PC-9 (cell line): ENCODE measurements at places on chromosomes 5 and 9. TPM values are rescaled to one million over a fixed set of nuclear protein-coding genes. Genes with fewer than 3 reads are reported as not detected.

- DNase-seq, result no peak
- no peak overlapping the region for H3K4me3 ChIP-seq
- H3K4me1 ChIP-seq, result no peaks in the 10 kb centered on the region
- H3K27ac ChIP-seq, result no peak overlapping the region
These were observed 24.9 kb downstream of the BTNL9 start for GRCh38 chr5:181064987-181065386.

DNA sequence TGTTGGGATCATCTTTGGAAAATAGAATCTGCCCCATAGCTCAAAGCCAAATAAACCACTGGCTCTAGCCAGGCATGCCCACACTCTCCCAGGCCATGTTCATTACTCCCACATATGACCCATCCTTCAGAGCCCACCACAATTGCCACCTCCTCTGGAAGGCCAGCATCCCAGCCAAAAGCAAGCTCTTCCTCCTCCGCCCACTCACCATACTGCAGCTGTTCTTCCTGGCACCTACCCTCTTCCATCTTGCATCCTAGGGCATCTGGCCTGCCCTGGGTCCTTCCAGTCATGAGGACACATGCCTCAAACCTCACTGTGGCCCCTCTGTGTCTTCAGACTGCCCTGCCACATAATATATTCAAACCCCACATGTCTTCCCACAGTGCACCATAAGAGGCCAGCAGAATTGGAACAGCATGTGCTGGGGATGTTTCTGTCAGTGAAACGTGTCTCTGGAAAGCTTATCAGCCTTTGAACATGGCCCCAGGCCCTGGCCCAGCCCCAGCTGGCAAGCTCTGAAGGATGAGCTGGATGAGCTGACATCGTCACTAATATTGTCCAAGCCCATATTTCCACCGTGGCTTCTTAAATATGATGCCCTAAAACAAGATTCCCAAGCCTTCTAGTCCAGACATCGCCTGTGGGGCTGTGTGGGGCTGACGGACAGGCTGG is 230.8 kb downstream of the AGTPBP1 start:
- H3K4me1 ChIP-seq, result no peaks in the 10 kb centered on the region
- no peaks in the 10 kb centered on the region for H3K36me3 ChIP-seq
- no peak overlapping the region for H3K27ac ChIP-seq

DNA sequence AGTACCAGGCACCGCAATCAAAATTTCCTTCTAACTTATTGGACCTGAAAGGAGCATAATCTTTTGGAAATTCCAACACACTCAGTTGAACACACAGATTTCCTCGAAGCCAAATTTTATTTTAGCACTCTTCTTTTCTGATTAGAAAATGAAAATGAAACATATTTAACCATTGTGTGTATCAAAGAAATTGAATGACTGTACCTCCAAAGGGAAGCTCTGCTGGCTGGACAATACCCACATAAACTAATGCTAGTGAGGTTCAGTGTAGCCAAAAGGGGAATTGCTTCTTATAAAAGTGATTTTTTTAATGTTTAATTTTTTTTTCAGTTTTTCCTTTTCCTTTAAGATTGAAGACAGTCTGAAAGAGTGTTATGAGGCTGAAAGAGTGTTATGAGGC is 239.6 kb upstream of the NREP start:
- no peaks in the 10 kb centered on the region for H3K36me3 ChIP-seq
- H3K27ac ChIP-seq, result no peak overlapping the region
- H3K27me3 ChIP-seq, result no peaks in the 10 kb centered on the region
- no peak for DNase-seq
- no peaks in the 10 kb centered on the region for H3K4me1 ChIP-seq

DNA sequence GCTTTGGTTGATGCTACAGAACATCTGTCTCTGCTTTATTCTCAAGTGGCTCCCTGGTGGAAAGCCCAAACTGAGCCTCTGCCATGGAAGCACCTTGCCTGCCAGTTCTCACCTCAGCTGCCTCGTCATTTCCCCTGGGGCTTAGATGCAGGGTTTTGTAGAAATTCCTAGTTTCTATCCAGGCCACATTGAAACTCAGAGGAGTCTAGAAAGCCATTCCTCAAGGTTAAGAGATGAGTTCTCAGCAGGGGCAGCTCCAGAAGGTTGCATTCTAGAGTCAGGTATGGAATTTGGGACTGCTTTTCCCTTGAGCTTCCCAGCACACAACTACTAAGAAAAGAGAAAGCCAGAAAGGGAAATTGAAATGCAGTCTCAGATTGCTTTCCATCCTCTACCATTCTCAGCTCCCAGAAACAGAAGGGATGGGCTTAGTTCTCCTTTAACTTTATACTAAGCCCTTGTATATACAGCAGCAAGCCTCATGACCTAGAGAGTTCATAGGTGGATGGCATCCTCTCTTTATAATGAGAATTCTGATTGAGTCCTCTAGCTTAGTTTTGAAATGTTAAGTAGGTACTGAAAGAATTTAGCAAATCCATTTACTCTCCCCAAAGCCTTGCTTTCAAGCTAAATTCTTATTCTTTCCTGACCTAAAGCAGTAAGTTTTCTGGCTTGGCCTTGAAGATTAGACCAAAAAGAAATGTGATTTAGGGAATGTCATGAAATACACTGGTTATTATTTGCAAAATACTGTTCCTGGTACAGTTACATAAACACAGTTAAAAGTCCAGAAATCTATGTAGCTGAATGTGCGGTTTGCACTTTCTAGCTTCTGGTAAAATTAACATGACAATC is 66.0 kb upstream of the MEF2C start:
- DNase-seq, result no peak
- H3K27me3 ChIP-seq, result no peaks in the 10 kb centered on the region

DNA sequence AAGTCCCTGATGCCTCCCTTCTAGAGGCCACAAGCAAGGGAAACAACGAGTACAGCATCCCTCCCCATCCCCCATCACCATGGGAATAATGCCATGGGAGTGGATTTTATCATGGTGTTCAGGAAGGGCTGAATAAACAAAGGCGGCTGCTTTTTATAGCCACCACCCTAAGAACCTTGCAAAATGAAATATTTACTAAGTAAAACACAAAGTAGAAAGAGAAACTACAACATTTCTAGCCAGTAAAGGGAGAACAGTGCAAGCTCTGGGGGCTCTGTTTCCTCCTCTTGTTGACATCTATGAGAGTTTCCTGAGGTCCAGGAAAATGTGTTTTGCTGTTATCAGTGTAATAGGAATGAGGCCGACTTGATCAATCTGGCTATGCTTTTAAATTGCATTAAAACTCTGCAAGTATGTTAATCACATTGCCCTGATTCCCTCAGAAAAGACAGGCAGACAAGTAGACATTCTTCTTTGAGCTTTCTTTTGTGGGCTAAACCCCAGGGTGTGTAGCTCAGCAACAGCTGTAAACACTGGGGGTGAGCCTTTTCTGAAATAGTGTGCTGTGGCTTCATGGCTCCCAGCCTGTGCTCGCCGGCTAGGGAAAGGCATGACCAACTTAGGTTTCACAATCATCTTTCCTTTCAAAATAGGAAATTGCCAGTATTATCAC is 31.1 kb downstream of the SV2C start:
- no peak overlapping the region for H3K4me3 ChIP-seq
- H3K27ac ChIP-seq, result no peak overlapping the region
- peaks cover 31% of the 10 kb centered on the region for H3K27me3 ChIP-seq
- no peaks in the 10 kb centered on the region for H3K4me1 ChIP-seq

- no peaks in the 10 kb centered on the region for H3K27me3 ChIP-seq
- no peaks in the 10 kb centered on the region for H3K36me3 ChIP-seq
- H3K27ac ChIP-seq, result no peak overlapping the region
- H3K4me1 ChIP-seq, result no peaks in the 10 kb centered on the region
These were observed 32.3 kb upstream of the ZNF462 start for GRCh38 chr9:106830527-106831150.

- no peaks in the 10 kb centered on the region for H3K27me3 ChIP-seq
- no peak overlapping the region for H3K27ac ChIP-seq
- DNase-seq, result no peak
- no peaks in the 10 kb centered on the region for H3K36me3 ChIP-seq
- no peaks in the 10 kb centered on the region for H3K4me1 ChIP-seq
These were observed 4.9 kb upstream of the NR5A1 start for GRCh38 chr9:124511891-124512805.

DNA sequence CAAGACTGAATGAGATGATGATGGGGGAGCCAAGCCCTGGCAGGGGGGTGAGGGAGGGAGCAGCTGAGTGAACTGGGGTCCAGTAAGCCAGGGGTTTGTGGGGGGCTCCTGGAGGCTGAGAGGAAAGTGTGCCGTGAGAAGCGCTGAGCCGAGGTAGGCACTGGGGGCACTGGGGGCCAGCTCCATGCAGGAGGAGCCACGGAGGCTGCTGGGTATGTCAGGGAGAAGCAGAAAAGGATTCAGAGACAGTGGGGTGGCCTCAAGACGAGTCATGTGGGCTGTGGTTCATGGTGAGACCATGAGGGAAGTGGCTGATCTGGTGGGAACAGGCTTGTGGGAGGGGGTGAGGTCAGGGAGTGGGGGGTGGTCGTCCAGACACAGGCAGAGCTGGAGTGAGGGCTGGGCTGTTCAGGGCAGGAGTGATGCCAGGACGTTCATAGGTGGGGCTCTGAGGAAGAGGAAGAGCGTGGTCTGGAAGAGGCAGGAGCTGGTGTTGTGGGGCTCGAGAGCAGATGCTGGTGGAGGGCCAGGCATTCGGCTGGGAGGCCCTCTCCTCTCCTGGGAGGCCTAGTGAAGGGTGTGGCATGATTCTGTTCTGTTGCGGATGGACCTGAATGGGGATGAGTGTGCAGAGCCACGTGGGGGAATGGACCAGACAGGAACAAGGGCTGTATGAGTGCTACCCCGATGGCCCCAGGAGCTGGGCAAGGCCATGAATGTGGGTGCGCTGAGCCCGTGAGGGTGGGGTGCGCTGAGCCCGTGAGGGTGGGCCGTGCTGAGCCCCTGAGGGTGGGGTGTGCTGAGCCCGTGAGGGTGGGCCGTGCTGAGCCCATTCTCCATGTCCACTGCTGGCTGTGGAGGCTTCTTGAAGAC is 92.7 kb upstream of the CACNA1B start:
- no peak overlapping the region for H3K4me3 ChIP-seq
- H3K27ac ChIP-seq, result no peak overlapping the region
- DNase-seq, result no peak
- H3K4me1 ChIP-seq, result no peaks in the 10 kb centered on the region
- no peaks in the 10 kb centered on the region for H3K36me3 ChIP-seq
- no peaks in the 10 kb centered on the region for H3K27me3 ChIP-seq

DNA sequence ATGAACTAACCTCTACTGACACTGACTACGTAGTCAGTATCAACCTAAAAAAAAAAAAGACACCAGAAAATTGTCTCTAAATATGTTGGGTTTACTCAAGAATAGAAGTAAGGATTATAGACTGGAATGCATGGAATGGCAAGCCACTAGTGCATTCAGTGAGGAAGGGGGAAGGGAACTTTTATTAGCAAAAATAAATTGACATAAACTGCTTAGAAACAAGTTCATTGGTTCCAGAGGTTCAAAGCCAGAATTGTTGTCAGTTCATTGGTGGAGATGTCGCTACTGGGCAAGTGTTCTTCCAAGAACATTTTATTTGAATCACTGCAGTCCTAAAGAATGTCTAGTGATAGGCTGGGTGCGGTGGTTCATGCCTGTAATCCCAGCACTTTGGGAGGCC is 26.1 kb upstream of the AOPEP start:
- no peak overlapping the region for H3K4me3 ChIP-seq
- H3K27ac ChIP-seq, result no peak overlapping the region
- no peaks in the 10 kb centered on the region for H3K27me3 ChIP-seq

DNA sequence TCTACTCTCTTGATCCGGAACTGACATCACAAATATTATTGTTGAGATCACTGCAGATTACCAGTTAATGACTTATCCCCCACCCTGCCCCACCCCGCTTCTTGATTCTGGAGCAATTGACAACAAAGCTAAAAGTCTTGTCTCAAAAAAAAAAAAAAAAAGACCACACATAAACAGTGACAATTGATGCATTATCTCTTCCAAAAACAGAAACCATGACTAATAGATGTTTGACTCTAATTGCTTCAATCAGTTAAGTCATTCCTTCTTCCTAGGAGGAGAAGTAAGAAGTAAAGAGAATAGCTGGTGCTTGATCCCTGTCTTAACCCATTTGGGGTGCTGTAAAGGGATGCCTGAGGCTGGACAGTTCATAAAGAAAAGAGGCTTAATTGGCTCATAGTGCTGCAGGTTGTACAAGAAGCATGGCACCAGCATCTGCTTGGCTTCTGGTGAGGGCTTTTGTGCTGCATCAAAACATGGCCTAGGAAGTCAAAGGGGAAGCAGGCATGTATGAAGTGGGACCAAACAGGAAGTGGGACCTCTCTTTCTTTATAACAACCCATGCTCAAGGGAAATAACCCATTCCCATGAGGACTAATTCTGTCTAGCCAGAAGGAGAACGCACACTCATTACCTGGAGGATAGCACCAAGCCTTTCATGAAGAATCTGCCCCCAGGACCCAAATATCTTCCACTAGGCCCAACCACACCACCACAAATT is 158.7 kb downstream of the TMEM167A start:
- H3K27me3 ChIP-seq, result no peaks in the 10 kb centered on the region
- H3K4me3 ChIP-seq, result no peak overlapping the region
- no peak overlapping the region for H3K27ac ChIP-seq
- no peak for DNase-seq
- H3K4me1 ChIP-seq, result no peaks in the 10 kb centered on the region
- no peaks in the 10 kb centered on the region for H3K36me3 ChIP-seq

GRCh38 chr5:154097031-154097430 is 58.3 kb downstream of the MFAP3 start:
- no peaks in the 10 kb centered on the region for H3K27me3 ChIP-seq
- H3K36me3 ChIP-seq, result no peaks in the 10 kb centered on the region
- peaks cover 13% of the 10 kb centered on the region for H3K4me1 ChIP-seq
- no peak overlapping the region for H3K27ac ChIP-seq
- no peak overlapping the region for H3K4me3 ChIP-seq
- no peak for DNase-seq

Gene SLC1A3
- 0.24 TPM in 1 of 2 replicates, not detected in the other for total RNA-seq

Gene TLR4
- 0.28 and 0.55 TPM in 2 replicates for total RNA-seq

Gene SNCAIP
- total RNA-seq, result not detected in 2 replicates

Gene DRD1
- not detected in 2 replicates for total RNA-seq

Gene SPACA9
- 18.4 and 19.2 TPM in 2 replicates for total RNA-seq

Gene TLX3
- not detected in 2 replicates for total RNA-seq

Gene DAB2
- total RNA-seq, result 21.0 and 25.8 TPM in 2 replicates
